ENCODE measurements at places on chromosomes 11 and 22.

- peak; percentile 83 for ATAC-seq
These were observed 35.0 kb downstream of the PPFIBP2 start for GRCh38 chr11:7548659-7549274.

- ATAC-seq: no peak
These were observed 141.0 kb downstream of the SLC17A6 start for GRCh38 chr11:22479208-22479607.

GRCh38 chr11:66008468-66009101, 3.2 kb upstream of the CST6 start:
- ATAC-seq: no peak

DNA sequence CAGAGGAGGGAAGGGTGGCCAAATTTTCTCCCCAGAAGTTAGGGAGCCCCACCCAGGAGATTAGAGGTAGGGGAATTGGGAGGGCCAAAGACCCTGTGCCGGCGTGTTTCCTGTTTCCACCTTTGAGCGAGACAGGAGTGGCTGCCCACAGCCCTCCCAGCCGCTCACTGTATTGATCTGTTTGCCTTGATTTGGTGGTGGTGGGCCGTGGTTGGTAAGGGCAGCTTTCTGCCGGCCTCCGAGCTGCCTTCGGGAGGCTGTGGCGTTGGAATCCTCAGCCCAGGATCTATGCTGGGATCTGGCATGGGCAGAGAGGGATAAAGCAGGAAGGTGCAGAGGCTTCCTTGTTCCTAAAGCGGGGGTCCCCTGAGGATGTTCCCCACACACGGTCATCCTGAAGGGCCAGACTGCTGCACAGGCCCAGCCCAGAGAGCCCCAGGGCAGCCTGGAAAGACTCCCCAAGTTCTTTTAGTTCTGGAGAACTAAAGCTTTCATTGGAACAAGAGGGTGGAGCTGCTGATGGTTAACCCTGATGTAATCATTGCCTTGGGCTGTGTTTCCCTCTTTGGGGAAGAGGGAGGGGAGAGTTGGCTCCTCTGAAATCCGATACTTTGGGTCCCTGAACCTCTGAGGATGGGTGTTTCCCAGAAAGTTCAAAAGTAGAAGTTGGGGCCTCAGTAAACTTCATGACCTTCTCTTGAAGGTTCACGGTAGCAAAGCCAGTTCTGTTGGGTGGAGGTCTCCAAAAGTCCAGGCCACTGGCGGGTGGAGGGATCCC, 7.2 kb downstream of the FAM83F start:
- ATAC-seq: no peak

GRCh38 chr11:14637868-14638409, 5.7 kb upstream of the PDE3B start:
- no peak for ATAC-seq

DNA sequence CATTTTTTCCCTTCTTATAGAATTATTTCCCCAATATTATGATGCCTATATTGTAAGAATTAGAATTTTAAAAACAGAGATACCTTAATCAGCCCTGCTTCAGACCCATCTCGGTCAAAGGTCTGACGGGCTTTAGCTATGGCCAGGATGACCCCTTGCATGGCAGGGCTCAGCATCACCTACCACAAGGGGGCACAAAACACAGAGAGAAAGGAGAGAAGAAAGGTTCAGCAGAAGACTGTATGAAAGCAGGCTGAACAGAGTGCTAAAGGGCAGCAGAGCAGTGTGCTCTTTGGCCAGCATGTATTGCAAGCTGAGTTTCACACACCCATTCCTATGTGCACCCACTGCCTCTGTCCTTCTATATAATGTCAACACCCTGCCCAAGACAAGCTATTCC, 26.8 kb downstream of the CLDN25 start:
- peak; percentile 59 for ATAC-seq

DNA sequence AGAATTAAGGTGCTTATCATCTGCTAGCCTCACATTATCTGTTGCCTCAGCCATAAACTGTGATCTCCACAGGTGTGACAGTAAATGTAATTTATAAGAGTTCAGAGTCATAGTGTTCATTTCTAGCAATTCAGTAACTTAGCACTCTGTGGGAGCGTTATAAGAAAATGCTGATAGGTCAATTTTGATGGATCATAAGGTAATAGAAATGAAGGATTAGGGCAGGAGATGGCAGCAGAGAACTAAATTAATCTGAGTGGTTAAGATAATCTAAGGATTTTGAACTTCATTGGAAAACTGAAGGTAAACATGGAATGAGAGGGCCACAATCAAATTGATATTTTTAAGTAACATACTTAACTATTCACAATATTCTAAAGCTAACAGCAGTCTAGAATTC, 26.5 kb upstream of the SLC22A9 start:
- ATAC-seq: no peak

GRCh38 chr22:27238935-27239510, 562.5 kb downstream of the MN1 start:
- ATAC-seq: peak; percentile 36

- ATAC-seq: peak; percentile 12
These were observed 53.1 kb upstream of the CEP295 start for GRCh38 chr11:93608364-93608763.

- no peak for ATAC-seq
These were observed 3.7 kb downstream of the SLC37A4 start for GRCh38 chr11:119026970-119027369.

GRCh38 chr11:28739489-28740280, 631.5 kb downstream of the METTL15 start:
- ATAC-seq: no peak
